ENCODE measurements at places on chromosomes 4 and X. TPM values are rescaled to one million over a fixed set of nuclear protein-coding genes. Genes with fewer than 3 reads are reported as not detected.

Gene UCP1
- not detected for polyA plus RNA-seq

Gene MRFAP1L1
- polyA plus RNA-seq = 64.1 TPM

Gene GUCY1A1
- 25.3 TPM for polyA plus RNA-seq

Gene PDLIM5
- polyA plus RNA-seq = 108 TPM

Gene PRKX
- polyA plus RNA-seq = 7.3 TPM

Gene ZBED1
- polyA plus RNA-seq = 35.9 TPM

Gene OTC
- polyA plus RNA-seq = 74.5 TPM

Gene SYTL4
- 6.0 TPM for polyA plus RNA-seq

Gene HOPX
- 28.5 TPM for polyA plus RNA-seq

Gene CXCL10
- polyA plus RNA-seq = 3.9 TPM

Gene NUDT11
- 5.3 TPM for polyA plus RNA-seq

Gene DDX53
- not detected for polyA plus RNA-seq

Gene NDP
- 0.54 TPM for polyA plus RNA-seq

Gene ARX
- 1.8 TPM for polyA plus RNA-seq

Gene ELF2
- 42.4 TPM for polyA plus RNA-seq

Gene TBX22
- polyA plus RNA-seq = 0.03 TPM

Gene CLDN22
- polyA plus RNA-seq = not detected

Gene CYP2U1
- 6.6 TPM for polyA plus RNA-seq

Gene NEIL3
- polyA plus RNA-seq = 2.6 TPM

Gene INTU
- 7.7 TPM for polyA plus RNA-seq

Gene CCNA2
- polyA plus RNA-seq = 21.6 TPM

Gene GAGE13
- not detected for polyA plus RNA-seq

Gene TNIP3
- 0.16 TPM for polyA plus RNA-seq

Gene GPR82
- polyA plus RNA-seq = 1.4 TPM

Gene TRIM2
- polyA plus RNA-seq = 105 TPM

Gene MAMLD1
- 3.8 TPM for polyA plus RNA-seq

Gene KLHL34
- 0.81 TPM for polyA plus RNA-seq

Gene PPP1R2C
- polyA plus RNA-seq = not detected

Gene SHOX
- polyA plus RNA-seq = 0.01 TPM

Gene LGI2
- 3.0 TPM for polyA plus RNA-seq

Gene DOK7
- 8.5 TPM for polyA plus RNA-seq

Gene IGFBP7
- polyA plus RNA-seq = 90.4 TPM

Gene ABCG2
- 5.7 TPM for polyA plus RNA-seq

Gene STK32B
- 1.6 TPM for polyA plus RNA-seq

Gene RNF212
- 1.8 TPM for polyA plus RNA-seq

Gene DMP1
- polyA plus RNA-seq = not detected

Gene OPRPN
- polyA plus RNA-seq = not detected

Gene VCX2
- not detected for polyA plus RNA-seq

Gene NLRP2B
- polyA plus RNA-seq = 0.03 TPM

Gene PRR32
- polyA plus RNA-seq = 0.18 TPM

Gene RWDD4
- polyA plus RNA-seq = 20.0 TPM

Gene SPANXN4
- not detected for polyA plus RNA-seq

Gene DGAT2L6
- polyA plus RNA-seq = not detected

Gene RBMX
- 255 TPM for polyA plus RNA-seq

Data from large intestine (tissue), 12 donors.